ENCODE measurements at places on chromosomes 7 and 10. TPM values are rescaled to one million over a fixed set of nuclear protein-coding genes. Genes with fewer than 3 reads are reported as not detected.

Gene DEPP1
- total RNA-seq: 100 TPM

Gene CD36
- total RNA-seq: 1.0 TPM

Gene ADCK2
- total RNA-seq: 20.5 TPM

Gene STEAP1B
- 21.0 TPM for total RNA-seq

Gene BHLHA15
- 0.16 TPM for total RNA-seq

Gene CALN1
- not detected for total RNA-seq

Gene CDK14
- 24.3 TPM for total RNA-seq

Gene ANXA8
- total RNA-seq: 0.52 TPM

Gene RET
- 0.17 TPM for total RNA-seq

Gene AKR1D1
- not detected for total RNA-seq

Gene CLIP2
- total RNA-seq: 59.4 TPM

Gene SFTPA1
- not detected for total RNA-seq

Gene SP8
- total RNA-seq: not detected

Gene FAM25A
- total RNA-seq: not detected

Gene ADAM22
- 0.47 TPM for total RNA-seq

Gene TIMM23B
- 11.8 TPM for total RNA-seq

Gene CCDC172
- total RNA-seq: not detected

Gene NCOA4
- total RNA-seq: 203 TPM

Gene HABP2
- total RNA-seq: not detected

Gene ABCF2
- total RNA-seq: 31.0 TPM

Gene AKR1C4
- total RNA-seq: not detected
